ENCODE measurements at places on chromosomes 13 and 19.

DNA sequence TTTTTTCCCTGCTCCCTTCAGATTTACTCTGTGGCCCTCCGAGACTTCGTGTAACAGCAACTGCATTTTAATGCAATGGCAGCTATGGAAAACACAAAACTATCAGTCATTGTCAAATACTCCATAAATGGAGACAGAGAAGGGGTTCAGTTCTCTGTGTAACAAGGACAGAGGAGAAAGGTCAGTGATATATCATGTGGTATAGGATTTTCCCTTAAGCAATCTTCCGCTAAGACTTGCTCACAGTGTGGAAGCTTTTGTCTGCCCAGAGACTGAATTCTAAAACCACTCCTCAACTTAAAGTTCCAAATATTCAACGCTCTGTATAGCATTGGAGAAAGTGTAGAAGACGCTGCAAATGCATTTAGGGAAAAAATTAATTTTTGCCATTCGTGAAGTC is 111.3 kb upstream of the EDNRB start:
- DNase-seq = no peak

DNA sequence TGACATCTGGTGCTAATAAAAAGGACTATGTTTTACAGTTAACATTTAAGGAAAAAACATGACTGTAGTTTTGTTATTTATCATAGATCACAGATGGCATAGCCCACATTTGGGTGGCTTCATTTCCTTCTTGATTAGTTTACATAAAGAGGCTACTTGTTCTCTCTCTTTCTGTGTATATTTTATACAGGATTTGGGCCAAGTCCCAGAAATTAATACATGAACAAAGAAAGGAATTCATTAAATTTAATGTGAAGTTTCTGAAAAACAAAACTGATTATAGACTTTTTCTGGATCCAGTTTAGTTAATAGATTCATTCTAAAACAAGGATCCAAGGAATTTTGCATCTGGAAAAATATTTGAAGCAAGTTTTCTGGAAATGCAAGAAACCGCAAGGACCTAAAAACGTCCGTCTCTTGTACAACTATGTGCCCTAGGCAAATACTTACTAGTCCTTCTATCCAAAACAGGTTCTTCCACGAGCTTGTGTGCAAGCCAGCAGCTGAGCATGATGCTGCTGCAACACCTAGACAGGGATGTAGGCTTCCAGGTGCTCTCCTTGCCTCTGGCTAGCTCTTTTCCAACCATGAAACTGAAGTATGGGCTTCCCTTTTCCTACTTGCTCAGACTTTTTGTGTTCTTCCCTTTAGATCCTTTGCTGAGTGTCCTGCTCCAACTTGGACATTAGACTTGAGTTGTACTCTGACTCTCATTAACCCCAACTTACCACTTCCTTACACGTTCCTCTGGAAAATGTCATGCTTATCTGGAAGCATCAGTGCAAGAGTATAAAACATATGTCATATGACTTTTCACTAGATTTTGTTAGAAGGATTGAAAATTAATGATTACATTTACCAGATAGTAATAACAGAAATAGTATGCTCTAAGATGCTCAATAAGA is 161.5 kb upstream of the STARD13 start:
- DNase-seq = no peak

DNA sequence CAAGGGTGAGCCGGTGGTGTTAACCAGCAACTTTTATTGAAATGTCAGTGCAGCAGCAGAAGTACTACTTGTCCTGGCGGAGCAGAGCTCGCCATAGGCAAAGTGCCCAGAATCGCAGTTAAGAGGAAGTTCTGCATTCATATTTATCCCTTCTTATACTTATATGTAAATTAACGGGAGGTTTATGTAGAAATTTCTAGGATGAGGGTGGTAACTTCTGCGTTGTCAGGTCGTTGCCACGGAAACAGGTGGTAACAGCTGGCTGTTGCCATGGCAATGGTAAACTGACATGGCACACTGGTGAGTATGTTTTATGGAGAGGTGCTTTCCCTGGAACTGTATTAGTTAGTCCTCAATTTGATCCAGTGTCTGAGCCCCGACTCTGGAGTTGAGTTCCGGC is 2494.9 kb upstream of the PCDH20 start:
- DNase-seq = no peak

- DNase-seq = no peak
Observed at GRCh38 chr13:31955741-31956140, 75.8 kb upstream of the FRY start.

All from T-helper 2 cell (primary cell).